ENCODE measurements at places on chromosomes 7 and 10. TPM values are rescaled to one million over a fixed set of nuclear protein-coding genes. Genes with fewer than 3 reads are reported as not detected.

Gene EN2
- not detected for total RNA-seq

Gene CAV1
- 1,077 TPM for total RNA-seq

Gene DNAJB12
- 46.9 TPM for total RNA-seq

Gene SLC13A1
- total RNA-seq: not detected

Gene CDCA7L
- 252 TPM for total RNA-seq

DNA sequence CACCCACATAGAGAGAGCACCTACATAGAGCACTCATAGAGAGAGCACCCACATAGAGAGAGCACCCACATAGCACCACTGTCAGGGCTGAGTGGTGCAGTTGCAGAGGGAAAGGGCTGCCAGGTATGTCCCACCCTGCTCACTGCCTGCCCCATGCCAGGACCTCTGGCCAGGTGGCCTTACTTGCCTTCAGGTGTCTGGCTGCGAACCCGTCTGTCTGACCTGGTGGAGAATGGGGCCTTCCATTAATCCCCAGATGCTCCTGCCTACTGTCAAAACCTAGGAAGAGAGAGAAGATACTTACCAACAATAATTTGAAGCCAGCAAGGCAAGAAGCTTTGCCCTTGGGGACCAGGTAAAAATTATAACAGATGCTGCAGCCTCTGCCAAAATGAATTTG lies 51.1 kb downstream of the INSIG1 start:
- H3K27ac ChIP-seq: no peak overlapping the region
- peaks cover 53% of the 10 kb centered on the region for H3K27me3 ChIP-seq
- no peak for DNase-seq

DNA sequence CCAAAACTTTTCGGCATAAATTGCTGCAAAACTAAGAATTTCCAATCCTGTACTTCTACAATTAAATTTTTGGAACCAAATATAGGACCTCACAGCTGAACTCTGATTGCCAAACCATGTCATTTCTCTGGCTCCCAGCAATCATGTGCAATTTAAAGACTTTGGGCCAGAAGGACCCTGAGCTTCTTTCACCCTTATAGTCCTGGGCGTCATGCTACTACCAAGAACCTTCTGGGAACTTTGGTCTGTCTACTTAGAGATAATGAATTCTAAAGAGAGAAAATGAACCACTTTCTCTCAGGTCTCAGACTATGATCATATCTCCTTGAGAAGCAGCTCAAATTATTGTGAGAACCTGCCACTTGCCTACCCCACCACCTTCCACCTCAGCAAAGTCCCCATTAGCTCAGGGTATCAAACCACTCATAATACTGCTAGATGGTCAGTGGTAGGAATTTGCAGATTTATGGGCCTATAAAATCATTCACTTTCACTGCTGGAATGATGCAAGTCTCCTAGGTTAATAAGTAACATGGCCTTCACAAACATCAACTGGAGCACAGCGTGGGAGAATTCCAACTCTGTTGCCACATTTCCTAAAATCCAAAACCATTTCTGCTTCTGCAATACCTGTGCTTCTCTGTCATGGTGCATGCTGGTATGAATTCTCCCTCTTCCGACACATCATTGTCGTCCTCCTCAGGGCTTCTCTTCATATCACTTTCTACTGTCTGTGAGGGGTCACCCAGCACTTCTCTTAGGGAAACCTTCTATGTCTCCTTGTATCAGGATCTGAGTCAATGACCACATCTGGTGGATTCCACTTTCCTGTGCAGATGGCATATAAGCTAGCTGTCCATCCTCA lies 6.6 kb upstream of the WDR91 start:
- no peaks in the 10 kb centered on the region for H3K4me1 ChIP-seq
- H3K4me3 ChIP-seq: no peak overlapping the region
- no peaks in the 10 kb centered on the region for H3K27me3 ChIP-seq

GRCh38 chr7:81845744-81846241 lies 75.9 kb upstream of the HGF start:
- H3K4me3 ChIP-seq: no peak overlapping the region
- no peaks in the 10 kb centered on the region for H3K4me1 ChIP-seq
- H3K27me3 ChIP-seq: no peaks in the 10 kb centered on the region
- H3K36me3 ChIP-seq: no peaks in the 10 kb centered on the region
- no peak for DNase-seq

GRCh38 chr7:115973406-115973805 lies 57.2 kb downstream of the TFEC start:
- peaks cover 4% of the 10 kb centered on the region for H3K36me3 ChIP-seq
- H3K4me3 ChIP-seq: no peak overlapping the region
- peak; percentile 50 for DNase-seq
- peaks cover 14% of the 10 kb centered on the region for H3K4me1 ChIP-seq
- no peaks in the 10 kb centered on the region for H3K27me3 ChIP-seq

DNA sequence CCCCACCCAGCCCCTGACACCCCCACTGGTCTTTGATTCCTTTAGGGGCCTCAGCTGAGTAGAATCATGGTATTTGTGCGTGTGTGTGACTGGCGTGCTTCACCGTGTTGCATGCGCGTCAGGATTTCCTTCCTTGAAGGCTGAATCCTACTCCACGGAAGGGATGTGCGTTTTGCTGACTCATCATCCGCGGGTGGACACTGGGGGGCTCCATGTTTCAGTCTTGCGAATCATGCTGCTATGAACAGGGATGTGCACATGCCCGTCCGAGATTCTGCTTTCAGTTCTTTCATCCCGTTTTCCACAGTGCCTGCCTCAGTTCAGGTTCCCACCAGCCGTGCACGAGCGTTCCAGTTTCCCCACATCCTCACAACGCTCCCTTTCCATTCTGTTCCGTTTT lies 20.9 kb upstream of the JAKMIP3 start:
- H3K4me1 ChIP-seq: no peaks in the 10 kb centered on the region
- H3K27ac ChIP-seq: no peak overlapping the region

- no peaks in the 10 kb centered on the region for H3K27me3 ChIP-seq
- DNase-seq: no peak
- H3K27ac ChIP-seq: no peak overlapping the region
- H3K4me1 ChIP-seq: no peaks in the 10 kb centered on the region
- no peaks in the 10 kb centered on the region for H3K36me3 ChIP-seq
These were observed 14.0 kb upstream of the HGF start for GRCh38 chr7:81783818-81784217.

DNA sequence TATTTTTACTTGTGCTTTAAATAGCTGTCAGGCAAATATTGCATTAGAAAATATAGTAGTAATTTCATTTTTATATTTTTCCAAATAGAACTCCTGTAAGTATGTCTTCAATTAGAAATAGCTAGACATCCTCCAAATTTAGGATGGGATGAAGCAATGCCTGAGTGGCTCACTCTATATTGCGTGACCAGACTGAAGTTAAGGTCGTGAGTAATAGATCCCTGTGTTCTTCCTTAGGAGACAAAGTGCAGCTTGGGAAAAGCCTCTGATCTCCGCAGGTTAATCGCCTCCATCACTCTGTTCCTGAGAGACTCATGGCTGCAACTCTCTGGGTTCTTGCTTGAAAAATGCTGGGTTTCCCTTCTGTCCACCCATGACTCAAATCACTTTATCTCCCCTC lies 484.8 kb upstream of the ANKRD30A start:
- H3K4me1 ChIP-seq: no peaks in the 10 kb centered on the region
- no peak for DNase-seq
- H3K27me3 ChIP-seq: no peaks in the 10 kb centered on the region

GRCh38 chr10:34580643-34581042 lies 234.5 kb downstream of the PARD3 start:
- H3K4me1 ChIP-seq: peaks cover 8% of the 10 kb centered on the region
- no peaks in the 10 kb centered on the region for H3K36me3 ChIP-seq
- H3K27me3 ChIP-seq: no peaks in the 10 kb centered on the region
- no peak overlapping the region for H3K4me3 ChIP-seq
- peak overlapping the region; percentile 24 for H3K27ac ChIP-seq

DNA sequence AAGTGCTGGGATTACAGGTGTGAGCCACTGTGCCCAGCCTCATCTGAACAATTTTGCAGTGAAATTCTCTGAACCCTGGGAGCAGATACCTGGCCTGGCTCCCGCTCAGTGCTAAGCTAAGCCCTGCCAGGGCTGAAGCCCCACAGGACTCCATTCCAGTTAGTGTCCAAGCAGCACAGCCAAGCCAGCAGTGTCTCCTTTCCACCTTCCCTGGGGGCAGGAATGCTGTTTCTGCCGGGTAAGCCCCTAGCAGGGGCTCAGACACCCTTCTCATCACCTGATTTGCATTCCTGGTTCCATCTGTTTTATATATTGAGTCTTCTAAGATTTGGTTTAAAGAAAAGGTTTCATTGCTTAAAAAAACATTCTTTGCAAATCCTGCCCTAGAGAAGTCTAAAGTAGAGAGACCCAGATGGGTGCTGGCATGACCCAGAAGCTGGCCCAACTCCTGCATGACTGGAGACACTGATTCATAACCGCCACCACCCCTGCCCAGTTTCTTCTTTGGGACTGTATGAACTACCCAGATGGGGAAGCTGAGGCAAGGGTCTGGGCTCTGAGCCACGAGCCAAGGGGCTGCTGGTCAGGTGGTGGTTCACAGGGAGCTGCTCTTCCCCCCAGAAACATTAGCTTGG lies 14.0 kb downstream of the SLC13A4 start:
- H3K36me3 ChIP-seq: no peaks in the 10 kb centered on the region
- H3K27me3 ChIP-seq: no peaks in the 10 kb centered on the region
- H3K4me3 ChIP-seq: no peak overlapping the region

DNA sequence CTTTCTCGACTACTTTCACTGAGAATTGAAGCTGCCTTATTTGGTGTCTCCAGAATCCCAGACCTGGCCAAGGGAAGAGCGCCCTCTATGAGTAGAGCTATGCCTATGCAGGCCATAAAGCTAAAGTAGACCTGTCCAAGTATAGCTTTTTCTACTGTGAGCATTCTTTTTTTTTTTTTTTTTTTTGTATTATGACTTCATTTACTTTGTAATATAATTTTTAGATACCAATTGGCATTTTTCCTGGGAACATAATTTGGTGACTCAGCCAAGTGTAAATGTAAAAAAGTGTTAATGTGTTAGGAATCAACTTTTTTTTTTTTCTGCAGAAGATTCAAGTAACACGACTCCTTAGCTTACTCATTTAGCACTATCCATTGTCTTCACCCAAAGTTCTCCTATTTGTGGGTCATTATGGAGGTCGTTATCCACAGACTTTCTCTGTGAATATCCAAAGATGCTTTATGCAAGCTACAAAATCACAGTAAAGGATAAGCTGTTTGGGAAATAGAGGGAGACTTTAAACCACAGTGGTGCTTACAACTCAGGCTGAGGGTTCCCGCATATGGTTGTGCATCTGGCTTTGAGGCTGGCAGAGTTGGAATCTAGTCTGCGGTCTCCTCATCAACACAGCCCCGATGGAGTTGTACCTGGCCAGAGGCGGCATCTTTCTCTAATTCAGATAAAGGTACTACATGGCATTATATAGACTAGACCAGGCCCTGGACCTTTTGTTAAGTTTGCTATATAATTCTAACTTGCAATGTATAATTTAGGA lies 1040.2 kb upstream of the SORCS1 start:
- no peaks in the 10 kb centered on the region for H3K4me1 ChIP-seq
- H3K27me3 ChIP-seq: no peaks in the 10 kb centered on the region
- H3K36me3 ChIP-seq: no peaks in the 10 kb centered on the region
- DNase-seq: no peak
- no peak overlapping the region for H3K27ac ChIP-seq
- no peak overlapping the region for H3K4me3 ChIP-seq

DNA sequence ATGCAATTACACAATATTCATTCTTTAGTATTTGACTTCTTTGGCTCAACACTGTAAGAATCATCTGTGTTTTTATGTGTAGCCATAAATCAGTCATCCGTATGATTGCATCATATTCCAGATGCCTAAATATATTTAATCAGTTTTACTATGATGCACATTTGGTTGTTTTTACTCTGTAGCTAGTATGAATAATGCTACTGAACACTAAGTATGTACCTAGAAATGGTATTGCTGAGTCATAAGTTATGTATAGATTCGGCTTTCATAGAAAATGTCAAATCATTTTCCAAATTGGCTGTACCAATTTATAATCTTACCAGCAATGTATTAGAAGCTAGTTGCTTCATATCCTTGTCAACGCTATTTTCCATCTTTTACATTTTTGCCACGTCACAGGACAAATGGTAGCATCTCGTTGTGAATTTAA lies 197.3 kb upstream of the PLXNA4 start:
- no peak overlapping the region for H3K27ac ChIP-seq
- H3K4me1 ChIP-seq: no peaks in the 10 kb centered on the region
- H3K27me3 ChIP-seq: no peaks in the 10 kb centered on the region
- no peak for DNase-seq
- no peaks in the 10 kb centered on the region for H3K36me3 ChIP-seq

DNA sequence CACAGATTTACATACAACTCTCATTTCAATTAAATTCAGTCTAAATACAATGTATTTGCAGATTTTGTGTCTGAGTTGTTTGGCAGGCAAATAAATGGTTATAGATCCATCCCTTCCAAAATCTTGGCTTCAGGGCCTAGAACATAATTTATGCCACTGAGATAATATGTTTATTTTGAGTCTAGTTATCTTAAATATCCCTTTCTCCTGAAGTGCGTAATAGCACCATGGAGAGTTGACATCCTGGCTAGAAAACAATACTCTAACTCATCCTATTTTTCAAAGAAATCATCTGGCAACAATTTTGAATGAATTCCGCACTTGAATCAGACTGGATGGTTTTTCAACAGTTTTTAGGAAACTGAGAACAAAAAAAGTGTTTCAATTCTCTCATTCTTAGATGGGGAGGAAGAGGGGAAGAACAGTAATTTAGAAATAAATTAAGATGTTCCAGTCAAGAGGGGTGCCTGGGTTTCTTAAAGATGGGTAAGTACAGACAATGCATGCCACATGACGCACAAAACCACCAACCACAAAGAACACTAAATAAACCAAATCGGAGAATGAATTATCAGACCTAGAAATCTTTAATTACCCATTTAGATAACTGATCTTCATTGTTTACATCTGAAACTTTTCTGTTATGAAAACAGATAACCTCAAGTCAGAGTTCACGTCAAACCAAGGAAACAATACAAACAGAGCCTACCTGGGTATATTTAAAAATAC lies 228.7 kb upstream of the PTN start:
- H3K4me1 ChIP-seq: no peaks in the 10 kb centered on the region
- no peaks in the 10 kb centered on the region for H3K27me3 ChIP-seq
- H3K27ac ChIP-seq: no peak overlapping the region
- H3K4me3 ChIP-seq: no peak overlapping the region
- no peak for DNase-seq

DNA sequence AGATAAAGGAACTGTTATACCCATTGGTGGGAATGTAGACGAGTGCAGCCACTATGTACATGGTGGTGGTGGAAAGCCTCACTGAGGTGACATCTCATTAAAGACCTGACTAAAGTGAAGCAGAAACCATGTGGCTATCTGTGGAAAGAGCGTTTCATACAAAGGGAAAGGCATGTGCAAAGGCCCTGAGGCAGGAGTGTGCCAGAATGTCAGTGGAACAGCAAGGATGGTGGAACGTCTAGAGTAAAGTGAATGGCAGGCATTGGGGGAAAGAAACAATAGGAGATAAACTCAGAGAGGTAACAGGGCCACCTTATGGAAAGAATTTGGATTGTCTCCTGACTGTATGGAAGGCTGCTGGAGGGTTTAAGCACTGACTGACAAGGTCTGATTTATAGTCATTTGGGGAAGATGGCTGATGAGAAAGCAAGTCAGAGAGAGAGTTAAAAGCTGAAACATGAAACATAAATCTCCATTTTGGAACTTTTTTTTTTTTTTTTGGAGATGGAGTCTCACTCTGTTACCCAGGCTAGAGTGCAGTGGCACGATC lies 245.7 kb downstream of the STK31 start:
- no peaks in the 10 kb centered on the region for H3K27me3 ChIP-seq
- no peak overlapping the region for H3K4me3 ChIP-seq
- no peaks in the 10 kb centered on the region for H3K36me3 ChIP-seq
- H3K4me1 ChIP-seq: peaks cover 37% of the 10 kb centered on the region
- no peak for DNase-seq

- H3K4me1 ChIP-seq: peaks cover 35% of the 10 kb centered on the region
- H3K27ac ChIP-seq: peak overlapping the region; percentile 73
- DNase-seq: no peak
- H3K27me3 ChIP-seq: no peaks in the 10 kb centered on the region
These were observed 11.8 kb upstream of the ACSL5 start for GRCh38 chr10:112361951-112362751.
